ENCODE measurements at places on chromosomes 4 and X. TPM values are rescaled to one million over a fixed set of nuclear protein-coding genes. Genes with fewer than 3 reads are reported as not detected.

PHEX gene
- total RNA-seq: 0.49 TPM

HPGDS gene
- total RNA-seq: 0.98 TPM

RAB39B gene
- 0.74 TPM for total RNA-seq

MTM1 gene
- total RNA-seq: 13.3 TPM

SSX4B gene
- not detected for total RNA-seq

TMPRSS11A gene
- 26.0 TPM for total RNA-seq

PPP3CA gene
- 45.9 TPM for total RNA-seq

SLIT2 gene
- 29.2 TPM for total RNA-seq

GLUD2 gene
- 0.98 TPM for total RNA-seq

COX7B2 gene
- not detected for total RNA-seq

GSX2 gene
- total RNA-seq: not detected

CTAG2 gene
- total RNA-seq: not detected

MAGEA4 gene
- not detected for total RNA-seq

AMOT gene
- 9.8 TPM for total RNA-seq

AR gene
- total RNA-seq: 35.1 TPM

TLR10 gene
- total RNA-seq: not detected

DMRTC1 gene
- total RNA-seq: 2.2 TPM

ENOPH1 gene
- total RNA-seq: 16.0 TPM

NAP1L2 gene
- total RNA-seq: 4.7 TPM

SPANXC gene
- not detected for total RNA-seq

RHOXF2 gene
- total RNA-seq: not detected

NUDT9 gene
- total RNA-seq: 20.6 TPM

PCDH10 gene
- total RNA-seq: 6.9 TPM

P2RY10 gene
- total RNA-seq: 0.98 TPM

GABRE gene
- 176 TPM for total RNA-seq

WDFY3 gene
- 67.8 TPM for total RNA-seq

CLNK gene
- not detected for total RNA-seq

PIR gene
- 24.1 TPM for total RNA-seq

TRMT44 gene
- total RNA-seq: 19.2 TPM

SPANXA2 gene
- total RNA-seq: not detected

GAGE1 gene
- total RNA-seq: not detected

SSX4 gene
- not detected for total RNA-seq

ZFP92 gene
- 0.25 TPM for total RNA-seq

CLTRN gene
- total RNA-seq: not detected

GRPR gene
- total RNA-seq: not detected

SRPX gene
- total RNA-seq: 118 TPM

PIN4 gene
- total RNA-seq: 12.0 TPM

RAP1GDS1 gene
- 16.0 TPM for total RNA-seq

NWD2 gene
- 0.49 TPM for total RNA-seq

LRP2BP gene
- 0.49 TPM for total RNA-seq

MAGEA9B gene
- not detected for total RNA-seq

CHRDL1 gene
- 36.8 TPM for total RNA-seq

SASH3 gene
- 14.0 TPM for total RNA-seq

EXOSC9 gene
- total RNA-seq: 10.6 TPM

STBD1 gene
- 7.6 TPM for total RNA-seq

TBC1D25 gene
- total RNA-seq: 13.8 TPM

ELOVL6 gene
- total RNA-seq: 9.1 TPM

Measured in vagina (tissue), 2 donors.